Muscle of arm (tissue), 14 donors: ENCODE measurements at places on chromosomes 4 and X.

DNA sequence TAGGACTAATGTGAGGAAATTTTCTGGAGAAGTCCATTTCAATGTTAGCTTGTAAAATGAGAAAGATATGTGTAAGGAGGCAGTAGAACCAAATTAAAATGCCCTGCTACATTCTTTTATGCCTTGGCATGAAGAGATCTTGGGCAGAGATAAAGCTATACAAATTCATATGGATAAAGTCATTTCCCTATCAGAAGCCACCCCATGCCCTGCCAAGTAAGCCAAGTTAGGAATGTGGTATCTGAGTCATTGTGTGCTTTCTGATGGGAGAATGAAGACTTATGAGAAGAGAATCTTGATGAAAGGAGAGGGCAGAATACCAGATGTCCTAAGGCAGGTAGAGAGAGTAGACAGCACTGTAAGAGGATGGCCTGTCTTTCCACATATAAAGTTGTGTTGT, 83.7 kb downstream of the TEX13A start:
- no peak for DNase-seq

DNA sequence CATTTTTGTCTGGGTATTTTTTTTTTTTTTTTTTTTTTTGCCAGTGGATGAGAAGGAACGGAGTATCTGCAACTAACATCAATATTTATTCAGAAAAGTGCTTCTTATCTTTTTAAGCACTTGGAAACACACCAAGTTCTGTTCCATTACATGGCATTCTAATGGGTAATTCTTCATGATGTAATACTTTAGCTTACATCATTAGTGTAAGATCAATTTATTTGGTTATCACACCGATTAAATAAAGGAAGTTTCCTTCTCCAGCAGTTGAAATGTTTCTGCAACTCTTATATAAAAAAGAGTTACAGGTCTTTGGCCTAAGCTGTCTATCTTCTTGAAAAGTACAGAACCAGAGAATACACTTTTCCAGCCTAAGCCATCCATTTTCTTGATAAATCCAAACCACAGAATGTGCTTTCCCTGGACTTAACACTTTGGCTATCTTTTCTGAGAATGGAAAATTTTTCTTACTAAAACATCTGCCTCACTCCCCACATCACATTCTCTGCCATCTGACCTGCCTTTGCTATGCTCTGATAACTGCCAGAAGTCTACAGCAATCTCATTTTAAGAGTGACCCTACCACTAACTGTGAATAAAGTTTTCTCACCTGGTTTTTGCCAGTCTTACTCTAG, 191.9 kb upstream of the MAB21L2 start:
- DNase-seq = no peak

- no peak for DNase-seq
These were observed 95.1 kb downstream of the ARSF start for GRCh38 chrX:3136161-3136961.

DNA sequence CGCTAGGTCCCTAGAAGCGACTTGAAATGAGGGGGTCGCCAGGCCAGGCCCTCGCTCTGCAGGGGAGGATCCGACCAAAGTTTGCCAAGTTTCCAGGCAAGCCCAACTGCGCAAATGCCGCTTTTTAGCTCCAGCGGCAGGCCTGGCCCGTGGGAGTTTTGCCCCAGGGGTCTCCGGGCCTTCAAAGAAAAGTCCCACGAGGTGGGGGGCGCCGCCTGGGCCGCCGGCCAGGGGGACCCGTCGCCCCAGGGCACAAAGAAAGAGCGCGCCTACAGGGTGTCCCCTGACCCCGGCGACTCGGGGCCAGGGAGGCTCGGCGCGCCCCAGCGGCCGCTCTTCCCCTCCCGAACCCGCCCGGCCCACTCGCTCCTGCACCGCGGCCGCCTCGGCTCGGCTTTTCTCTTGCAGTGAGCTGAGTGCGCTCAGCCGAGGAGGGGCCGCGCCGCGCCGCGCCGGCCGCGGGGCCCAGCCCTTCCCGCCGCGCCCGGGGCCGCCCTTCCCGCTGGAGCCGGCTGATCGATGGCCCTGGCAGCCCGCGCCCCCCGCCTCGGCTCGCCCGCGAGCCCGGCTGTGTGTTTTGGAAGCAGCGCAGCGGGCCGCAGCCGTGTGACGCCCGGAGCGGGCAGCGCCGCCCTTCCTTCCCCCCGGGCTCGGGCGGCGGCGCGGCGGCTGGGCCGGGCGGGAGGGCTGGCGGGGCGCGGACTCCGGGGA, 754 bp upstream of the KLF3 start:
- peak; percentile 66 for DNase-seq

- no peak for DNase-seq
These were observed 46.1 kb upstream of the CABS1 start for GRCh38 chr4:70288651-70289050.

GRCh38 chrX:20410540-20410939, 143.8 kb upstream of the RPS6KA3 start:
- DNase-seq = no peak

- DNase-seq = no peak
These were observed 939.4 kb downstream of the C4orf33 start for GRCh38 chr4:130035391-130035790.

GRCh38 chrX:46903458-46904242, 8.6 kb upstream of the JADE3 start:
- peak; percentile 40 for DNase-seq

DNA sequence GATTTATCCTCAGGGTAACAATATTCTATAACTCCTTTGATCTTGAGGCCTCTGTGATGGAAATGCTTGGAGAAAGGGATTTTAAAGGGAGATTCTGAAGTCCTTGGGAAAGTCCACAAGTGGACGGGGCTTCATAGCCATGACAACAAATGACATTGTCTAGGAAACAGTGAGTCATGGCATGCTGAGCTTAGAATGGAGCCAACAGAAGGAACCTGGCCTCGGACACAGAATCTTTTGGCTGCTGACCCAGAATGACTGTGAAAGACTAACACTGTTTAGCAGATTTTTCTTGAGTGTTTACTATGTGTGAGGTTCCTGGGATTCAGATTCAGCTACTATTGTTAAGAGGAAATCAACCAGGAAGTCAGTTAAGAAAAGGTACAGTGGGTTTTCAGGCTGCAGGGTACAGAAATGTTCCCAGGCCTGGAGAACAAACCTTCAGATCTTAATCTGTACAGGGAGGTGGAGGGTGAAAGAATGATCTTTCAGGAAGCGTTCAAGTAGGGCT, 18.1 kb upstream of the CXCL2 start:
- peak; percentile 93 for DNase-seq

DNA sequence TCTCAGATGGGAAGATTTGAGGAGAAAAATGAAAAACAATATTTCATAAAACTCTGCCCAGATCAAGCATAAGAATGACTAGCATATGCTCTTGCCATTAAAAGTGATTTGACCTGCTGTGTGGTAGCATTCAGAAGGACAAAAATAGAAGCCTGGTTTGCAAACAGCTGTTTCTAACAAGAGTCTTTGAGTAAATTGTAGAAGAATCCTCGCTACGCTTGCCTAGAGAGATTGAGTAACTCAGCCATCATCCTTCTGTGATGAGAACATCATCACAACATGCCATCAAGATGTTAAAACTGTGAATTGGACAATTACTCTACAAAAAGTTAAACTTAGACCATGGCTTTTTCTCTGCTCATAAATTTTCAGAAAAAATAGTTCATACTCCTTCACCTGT, 168.9 kb upstream of the PUDP start:
- no peak for DNase-seq

DNA sequence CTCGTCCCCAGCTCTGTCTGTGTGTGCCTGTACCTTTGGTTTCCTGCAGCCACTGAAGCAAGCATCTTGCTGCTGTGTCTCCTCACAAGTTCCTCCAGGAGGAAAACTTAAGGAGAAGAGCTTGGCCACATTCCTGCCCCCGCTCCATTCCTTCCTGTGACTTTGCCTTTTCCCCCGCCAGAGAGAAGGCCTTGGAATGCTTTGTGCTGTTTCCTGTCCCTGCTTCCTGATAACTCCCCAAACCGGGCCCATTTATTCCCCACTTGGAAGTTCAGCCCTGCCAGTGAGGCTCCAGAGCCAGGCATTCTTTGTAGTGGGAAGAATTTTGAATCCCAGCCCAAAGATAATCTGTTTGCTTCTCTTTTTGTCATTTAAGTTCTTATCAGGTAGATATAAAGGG, 33.1 kb downstream of the SMIM10L2A start:
- no peak for DNase-seq

DNA sequence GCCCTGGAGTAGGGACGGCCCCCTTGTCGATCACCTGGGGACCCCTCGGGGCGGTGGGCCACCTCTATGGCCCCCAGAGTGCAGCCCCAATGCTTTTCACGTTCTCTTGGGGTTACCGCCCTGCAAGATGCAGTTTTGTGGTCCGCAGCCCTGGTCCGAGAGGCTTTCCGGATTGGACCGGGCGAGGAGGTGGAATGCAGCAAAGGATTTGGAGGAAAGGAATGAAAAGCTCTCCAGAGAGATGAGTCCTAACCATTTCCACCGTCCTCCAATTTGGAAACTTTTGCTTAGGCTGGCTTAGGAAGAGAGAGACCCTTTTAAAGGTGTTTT, 601 bp downstream of the SLC25A43 start:
- peak; percentile 11 for DNase-seq

GRCh38 chr4:51851090-51851936, 8.4 kb downstream of the DCUN1D4 start:
- no peak for DNase-seq

DNA sequence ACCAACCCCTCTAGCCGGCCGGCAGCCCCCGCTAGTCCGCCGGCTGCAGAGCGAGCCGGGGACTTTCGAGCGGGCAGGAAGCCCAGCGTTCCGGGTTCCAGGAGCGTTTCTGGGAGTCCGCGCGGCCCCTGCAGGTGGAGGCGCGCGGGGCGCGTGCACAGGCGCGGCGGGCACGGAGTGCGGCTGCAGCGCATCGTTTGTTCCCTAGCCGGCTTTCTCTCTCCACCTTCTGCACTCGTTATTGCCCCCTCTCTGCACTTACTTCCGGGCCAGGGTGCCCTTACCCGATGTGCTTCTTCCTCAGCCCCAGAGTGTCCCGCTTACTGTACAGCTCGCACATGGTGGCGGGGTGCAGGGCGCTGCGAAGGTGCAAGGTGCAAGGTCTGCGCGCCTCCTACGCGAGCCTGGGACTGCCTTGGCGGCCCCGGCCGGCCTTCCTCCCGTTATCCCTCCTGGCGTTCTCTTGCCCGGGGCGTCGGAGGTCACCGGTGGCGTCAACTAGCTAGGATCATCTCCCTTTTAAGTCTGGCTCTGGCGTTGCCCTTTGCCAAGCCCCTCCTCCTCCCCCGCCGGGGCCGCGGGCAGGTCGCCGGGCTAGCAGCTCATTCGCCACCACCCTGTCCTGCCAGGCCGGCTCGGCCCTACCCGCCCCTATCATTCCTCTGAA, at the start of gene ETNPPL:
TSS of gene ETNPPL (minus strand) at position 495 of the 667 bp plus-strand sequence. CDS start at position 340, 155 bp downstream.
- DNase-seq = peak; percentile 31

- no peak for DNase-seq
These were observed 42.0 kb downstream of the CBLL2 start for GRCh38 chrX:22314692-22315091.

- DNase-seq = no peak
These were observed 1.1 kb downstream of the PDE6B start for GRCh38 chr4:626201-627091.

GRCh38 chr4:145488310-145488709, 6.7 kb downstream of the SMAD1 start:
- no peak for DNase-seq

DNA sequence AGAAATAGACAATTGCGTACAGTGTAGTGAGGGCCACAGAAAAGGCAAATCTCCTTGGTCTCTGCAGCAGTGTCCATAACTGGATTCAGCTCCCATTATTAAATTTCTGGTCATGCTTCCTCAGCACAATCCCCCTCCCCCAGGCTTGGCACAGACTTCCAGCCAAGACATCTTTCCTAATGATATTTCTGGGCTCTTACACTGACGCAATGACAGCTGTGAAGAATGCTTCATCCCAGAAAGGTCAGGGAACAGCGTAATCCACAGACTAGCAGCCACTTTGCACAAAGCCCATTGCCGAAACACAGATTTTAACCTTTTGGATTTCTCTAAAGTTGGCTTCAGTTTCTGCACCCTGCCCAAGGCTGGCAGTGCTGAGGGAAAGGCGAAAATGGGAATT, 597.6 kb upstream of the CPEB2 start:
- no peak for DNase-seq

DNA sequence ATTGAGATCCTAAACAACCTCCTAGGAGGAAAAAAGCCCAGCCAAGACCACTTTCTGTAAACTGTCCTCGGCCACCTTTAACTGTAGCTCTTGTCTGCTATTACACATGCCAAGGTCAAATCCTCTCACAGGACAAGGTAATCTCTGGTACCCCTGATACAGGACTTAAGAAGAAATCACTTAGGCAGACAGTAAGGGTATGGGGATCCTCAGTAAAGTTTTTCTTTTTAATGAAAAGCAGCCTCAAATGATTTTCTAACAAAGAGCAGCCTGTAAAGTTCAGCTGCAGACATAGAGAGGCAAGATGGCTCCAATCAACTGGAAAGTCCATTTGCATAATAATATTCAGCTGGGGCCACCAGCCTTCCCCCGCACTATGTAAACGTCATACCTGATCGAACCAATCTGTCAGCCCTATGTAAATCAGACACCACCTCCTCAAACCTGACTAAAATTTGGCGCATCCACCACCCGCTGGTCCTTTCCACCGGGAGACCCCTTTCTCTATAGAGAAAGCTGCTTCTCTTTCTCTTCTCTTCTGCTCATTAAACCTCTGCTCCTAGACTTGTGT, 14.6 kb upstream of the MPP1 start:
- DNase-seq = no peak

GRCh38 chrX:109997786-109998452, 5.0 kb upstream of the TMEM164 start:
- no peak for DNase-seq

DNA sequence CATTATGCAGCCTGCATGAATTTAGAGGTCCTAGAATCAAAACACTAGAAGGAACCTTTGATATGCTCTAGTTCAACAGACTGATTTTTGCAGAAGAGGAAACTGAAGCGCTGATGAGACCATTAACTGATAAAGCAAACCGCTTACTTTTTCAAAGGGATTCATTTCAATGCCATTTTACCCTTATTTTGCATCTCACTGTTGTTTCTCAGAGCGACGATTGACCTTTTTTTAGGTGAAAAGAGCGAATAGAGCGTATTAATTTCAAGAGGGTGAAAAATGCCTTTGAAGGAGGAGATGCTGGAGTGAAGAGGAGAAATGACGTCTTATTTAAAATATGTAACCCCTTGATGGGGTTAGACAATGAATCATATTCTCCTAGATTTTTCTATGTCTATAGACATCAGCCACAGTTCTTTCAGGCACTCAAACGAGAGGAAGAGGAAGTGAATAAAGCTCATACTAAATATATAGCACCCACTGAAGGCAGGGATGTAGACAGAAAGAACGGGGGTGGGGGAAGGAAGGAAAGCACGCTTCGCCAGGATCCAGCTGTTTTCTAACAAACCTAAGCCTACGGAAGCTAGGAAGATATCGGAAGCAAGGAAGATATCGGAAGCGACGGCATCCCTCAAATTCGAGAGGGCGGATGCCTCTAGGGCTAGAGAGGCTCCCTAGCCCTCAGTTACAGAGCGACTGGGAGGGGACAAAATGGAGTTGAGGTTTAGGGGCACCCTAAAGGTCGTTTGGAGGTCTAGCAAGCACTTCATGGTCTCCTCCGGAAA, 848 bp downstream of the ACSL4 start:
- no peak for DNase-seq
